Lung (tissue), 17 donors: ENCODE measurements at places on chromosomes 4 and X.

GRCh38 chrX:110430293-110431076 is 71.8 kb downstream of the RTL9 start:
- DNase-seq, result no peak

- peak; percentile 22 for DNase-seq
Measured at GRCh38 chr4:3043282-3044020, 30.9 kb downstream of the HTT-AS start.

GRCh38 chrX:50157545-50158135 is 43.2 kb downstream of the AKAP4 start:
- no peak for DNase-seq

GRCh38 chr4:44661940-44662622 is 10.7 kb upstream of the YIPF7 start:
- DNase-seq, result no peak

- peak; percentile 13 for DNase-seq
Measured at GRCh38 chrX:115689931-115690330, 129.0 kb downstream of the PLS3 start.

- peak; percentile 66 for DNase-seq
Measured at GRCh38 chr4:152996111-152996571, 60.0 kb downstream of the FHDC1 start.

DNA sequence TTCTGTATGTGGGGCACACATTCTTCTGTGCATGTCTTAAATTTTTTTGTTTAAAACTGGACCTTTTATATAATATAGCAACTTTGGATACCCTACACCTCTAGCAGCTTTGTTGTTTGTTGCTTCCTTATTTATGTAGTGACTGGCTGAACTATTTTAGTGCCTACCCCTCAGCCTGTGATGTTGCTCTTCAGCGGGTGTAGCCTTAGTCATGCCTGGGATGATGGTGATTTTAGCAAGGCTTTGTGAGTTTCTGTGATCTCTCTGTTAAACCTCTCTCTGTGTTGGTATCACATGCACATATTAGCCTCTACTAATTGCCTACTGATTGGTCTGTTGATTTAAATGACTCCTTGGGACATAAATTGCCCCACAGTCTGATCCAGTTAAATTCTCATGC is 22.8 kb downstream of the USP9X start:
- DNase-seq, result no peak

DNA sequence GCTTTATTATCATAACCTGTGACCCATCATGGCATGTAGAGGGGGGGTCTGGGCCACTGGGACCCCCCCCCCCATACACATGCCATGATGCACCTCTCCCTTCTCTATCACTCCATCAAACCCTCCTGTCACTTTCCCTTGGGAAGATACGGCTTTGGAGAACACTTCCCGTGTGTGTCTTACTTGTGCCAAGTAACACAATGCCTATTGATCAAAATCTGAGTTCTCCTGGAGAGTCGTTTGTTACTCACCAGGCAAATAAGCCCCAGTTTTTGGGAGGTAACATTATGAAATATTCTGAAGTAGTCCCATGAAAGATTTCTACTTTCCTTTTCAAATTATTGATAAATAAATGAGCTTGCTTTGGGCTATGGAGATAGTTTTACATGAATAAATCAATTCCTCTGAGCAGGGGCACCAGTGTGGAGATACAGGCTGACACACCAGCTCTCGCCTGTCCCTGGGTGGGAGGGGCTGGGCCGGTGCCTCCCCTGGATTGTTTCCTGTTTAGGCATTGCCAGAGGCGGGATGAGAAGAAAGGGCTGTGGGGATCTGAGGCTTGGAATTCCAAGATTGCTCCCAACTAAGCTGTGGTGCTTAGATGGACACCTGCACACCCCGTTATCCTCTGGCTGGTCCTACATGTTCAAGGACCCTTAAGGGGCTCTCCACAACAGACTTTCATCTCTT is 63.2 kb upstream of the WWC2 start:
- DNase-seq, result no peak

GRCh38 chrX:130084631-130085237 is 25.6 kb downstream of the ELF4 start:
- no peak for DNase-seq

GRCh38 chrX:134847133-134847532 is 143.7 kb upstream of the SMIM10 start:
- DNase-seq, result no peak

- DNase-seq, result no peak
Measured at GRCh38 chr4:187603093-187604025, 392.2 kb upstream of the ZFP42 start.

- DNase-seq, result no peak
Measured at GRCh38 chr4:146481246-146481645, 40.5 kb downstream of the SLC10A7 start.

DNA sequence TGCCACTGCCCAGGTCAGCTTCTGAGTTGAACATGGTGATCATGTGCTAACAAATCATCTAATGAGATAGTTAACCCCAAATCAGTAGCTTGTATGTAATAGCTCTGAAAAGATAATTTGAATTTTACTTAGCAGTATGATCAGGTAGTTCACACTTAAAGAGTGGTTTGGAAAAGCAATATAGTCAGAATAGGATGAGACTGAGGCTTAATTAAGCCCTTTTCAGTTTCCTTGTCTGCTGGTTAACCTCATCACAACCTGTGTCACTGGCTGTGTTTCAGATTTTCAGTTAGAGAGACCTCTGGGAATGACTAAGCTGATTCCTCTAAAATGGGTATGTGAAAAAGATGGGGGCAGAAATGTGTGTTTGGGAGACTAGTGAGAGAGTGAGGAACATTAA is 38.1 kb downstream of the GPR174 start:
- DNase-seq, result no peak

DNA sequence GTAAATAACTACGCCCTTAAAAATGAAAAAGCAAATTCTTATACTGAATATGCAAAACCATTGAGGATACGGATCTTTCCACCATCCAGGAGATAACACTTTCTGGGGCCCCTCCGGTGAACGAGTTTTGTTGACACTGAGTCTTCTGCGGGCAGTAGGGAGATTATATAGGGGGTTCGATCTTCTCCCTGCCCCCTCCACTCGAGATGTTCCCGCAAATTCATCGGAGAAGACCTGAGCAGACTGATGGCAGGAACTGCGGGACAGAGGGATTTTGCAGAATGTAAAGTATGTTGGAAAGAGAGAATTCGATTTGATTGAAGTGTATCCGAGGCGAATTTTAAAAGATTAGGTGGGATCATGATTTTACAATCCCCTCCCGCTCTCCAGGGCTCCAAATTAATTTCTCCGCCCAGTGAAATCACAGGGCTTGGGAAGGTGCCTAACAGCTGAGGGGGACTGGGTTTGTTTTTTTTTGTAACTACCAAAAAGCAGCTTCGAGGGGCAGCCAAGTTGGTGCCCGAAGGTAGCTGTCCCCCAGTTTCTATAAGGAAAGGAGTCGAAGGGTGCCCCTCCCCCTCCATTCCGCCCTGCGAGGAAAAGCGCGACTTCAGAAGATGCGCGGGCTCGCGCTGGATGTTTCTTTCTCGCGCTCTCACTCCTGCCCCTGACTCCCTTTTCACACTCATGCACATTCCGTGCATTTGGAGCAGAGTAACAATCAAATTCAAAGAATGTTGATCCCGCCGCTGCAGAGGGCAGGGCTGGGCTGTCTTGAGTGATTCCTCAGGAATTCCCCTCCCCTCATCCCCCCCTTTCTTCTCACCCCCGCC is 1.2 kb downstream of the TMEM255A start:
- DNase-seq, result peak; percentile 29

- no peak for DNase-seq
Measured at GRCh38 chr4:55348466-55348865, 2.4 kb downstream of the SRD5A3 start.

- DNase-seq, result no peak
Measured at GRCh38 chr4:182307746-182308145, 64.5 kb downstream of the TENM3 start.

GRCh38 chr4:6322067-6322760 is 52.6 kb downstream of the WFS1 start:
- DNase-seq, result no peak

DNA sequence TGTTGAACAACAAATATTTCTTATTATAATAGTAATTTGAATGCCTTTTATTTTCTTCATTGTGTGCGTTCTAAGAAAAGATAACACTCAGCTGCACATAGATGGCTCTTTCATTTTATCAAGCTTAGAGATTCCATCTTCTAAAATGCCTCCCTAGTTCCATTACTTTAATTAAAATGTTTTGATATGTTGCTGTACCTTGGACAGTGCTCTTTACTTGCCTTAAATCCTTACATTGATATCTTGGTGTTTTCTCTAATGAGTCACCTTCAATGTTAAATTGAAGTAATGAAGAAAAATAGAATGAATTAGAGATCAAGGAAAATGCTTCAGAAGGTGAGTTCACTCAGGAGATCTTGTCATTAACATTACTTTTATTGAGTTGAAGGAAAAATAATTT is 1672.4 kb upstream of the AGA start:
- no peak for DNase-seq

GRCh38 chrX:40154853-40155588 is 57.3 kb upstream of the BCOR start:
- DNase-seq, result peak; percentile 96

GRCh38 chr4:101201421-101201820 is 145.9 kb downstream of the PPP3CA start:
- no peak for DNase-seq

DNA sequence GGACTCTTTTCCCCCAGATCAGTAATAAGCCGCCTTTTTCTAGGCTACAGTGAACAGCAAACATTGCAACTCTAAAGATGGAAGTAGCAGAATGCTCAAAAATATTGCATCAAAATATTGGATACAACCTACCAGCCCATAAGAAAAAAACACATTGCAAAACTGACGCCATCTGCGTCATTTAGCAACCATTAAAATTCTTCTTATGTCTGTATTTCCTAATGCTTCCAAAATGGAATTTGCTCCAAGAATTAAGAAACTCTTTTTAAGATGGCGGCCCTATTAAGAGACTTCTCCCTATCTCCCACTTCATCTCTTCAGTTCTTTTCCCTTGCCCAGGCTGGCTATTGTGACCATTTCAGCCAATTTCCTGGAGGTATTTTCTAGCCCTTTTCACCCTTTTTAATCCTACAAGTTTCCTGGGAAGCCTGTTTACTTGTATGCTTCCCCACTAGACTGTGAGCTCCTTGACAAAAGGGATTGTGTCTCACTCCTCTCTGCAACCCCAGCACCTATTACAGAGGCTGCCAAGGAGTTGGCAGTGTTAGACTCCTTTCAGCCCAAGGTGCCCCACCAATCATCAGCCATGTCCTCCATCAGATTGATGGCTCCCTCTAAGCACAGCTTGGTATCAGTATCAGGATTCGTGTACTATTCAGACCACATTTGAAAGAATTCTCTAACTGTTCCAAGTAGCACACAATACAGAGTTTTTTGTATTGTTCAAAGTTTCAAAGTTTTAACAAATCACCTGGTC is 4.4 kb downstream of the GPC3 start:
- peak; percentile 43 for DNase-seq

DNA sequence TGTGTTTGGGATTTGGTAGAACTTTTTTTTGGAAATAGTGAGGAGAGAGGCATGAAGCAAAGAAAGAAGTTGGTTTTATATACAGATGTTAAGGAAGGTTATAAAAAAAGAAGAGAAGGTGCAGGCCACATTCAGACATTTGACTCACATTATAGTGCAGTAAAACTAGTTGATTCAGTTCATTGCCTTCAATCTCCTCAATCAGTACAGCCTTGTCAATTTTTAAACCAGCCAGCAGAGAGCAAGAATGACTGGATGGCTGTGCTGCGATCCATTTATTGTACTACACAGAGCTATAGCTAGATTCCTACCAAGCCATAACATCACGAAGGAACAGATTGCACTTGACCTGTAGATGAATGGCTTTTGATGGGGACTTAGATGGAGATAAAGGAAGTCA is 79.7 kb upstream of the LSM6 start:
- no peak for DNase-seq

DNA sequence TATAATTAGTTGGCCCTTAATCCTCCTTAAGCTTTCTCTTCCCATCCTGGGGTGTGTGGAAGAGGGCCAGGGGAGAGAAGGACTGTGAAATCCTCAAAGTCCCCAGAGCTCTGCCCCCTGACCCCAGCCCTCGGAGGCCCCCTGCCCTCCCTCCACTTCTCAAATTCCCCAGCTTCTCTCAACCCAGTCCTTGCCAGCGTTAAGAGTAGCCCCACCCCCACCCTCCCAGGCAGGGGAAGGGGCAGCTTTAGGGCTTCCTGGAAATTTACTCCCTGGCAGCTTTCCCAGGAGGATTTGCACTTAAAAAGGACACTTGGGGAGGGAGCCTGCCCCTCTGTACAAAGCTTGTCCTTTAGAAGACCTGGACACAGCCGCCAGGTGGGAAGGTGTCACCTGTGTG is 11.8 kb upstream of the CD40LG start:
- DNase-seq, result peak; percentile 44

GRCh38 chr4:133891011-133891410 is 310.6 kb downstream of the PABPC4L start:
- no peak for DNase-seq

DNA sequence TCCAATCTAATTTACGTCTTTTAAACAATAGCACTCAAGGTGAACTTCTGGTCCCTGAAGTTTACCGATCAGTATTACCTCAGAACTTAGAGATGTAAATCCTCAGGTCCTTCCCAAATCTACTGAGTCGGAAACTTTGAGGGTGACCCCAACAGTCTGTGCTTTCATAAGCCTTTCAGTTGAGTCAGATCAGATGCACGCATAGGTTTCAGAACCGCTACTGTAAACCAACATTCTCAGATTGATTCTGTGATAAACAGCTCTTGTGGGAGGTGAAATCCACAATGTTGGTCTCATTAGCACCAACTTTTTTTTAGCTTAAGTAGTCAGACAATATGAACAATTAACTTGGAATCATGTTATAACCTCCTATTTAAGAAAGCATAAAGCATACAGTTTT is 86.0 kb downstream of the WWC2 start:
- no peak for DNase-seq

DNA sequence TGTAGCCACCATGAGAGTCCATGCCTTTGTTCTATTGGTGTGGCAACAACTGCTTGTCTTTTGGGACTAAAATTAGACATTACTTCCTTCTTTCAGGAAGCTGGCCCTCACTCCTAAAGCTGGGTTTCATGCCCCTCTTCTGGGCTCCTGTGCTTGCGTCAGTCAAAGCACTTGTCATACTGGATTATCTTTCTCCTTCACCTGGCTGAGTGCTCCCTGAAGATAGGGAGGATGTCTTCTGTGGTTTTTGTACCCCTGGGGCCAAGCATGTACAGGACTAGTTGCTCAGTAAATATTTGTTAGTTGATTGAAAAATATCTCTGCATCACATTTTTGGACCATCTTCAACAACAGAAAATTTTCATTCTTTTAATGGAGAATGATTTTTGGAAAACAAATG is 26.1 kb upstream of the LONRF3 start:
- no peak for DNase-seq

DNA sequence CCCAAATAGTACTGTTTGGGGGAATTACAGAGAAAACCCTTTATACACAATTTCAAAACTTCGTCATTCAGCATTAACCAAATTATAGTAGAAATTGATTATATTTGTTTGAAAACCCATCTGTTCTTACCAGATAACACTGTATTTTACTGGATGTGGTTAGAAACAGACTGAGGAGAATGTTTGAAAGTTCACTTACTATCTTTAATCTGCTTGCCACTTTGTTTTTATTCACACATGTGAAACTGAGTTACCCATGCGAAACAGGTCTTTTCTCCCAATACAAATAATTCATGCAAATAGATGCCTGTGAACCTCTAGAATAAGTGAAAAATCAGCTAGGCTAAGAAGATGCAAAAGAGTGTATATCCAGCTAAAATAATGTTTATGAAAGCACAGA is 177.5 kb downstream of the NAA11 start:
- DNase-seq, result no peak
